ENCODE measurements at places on chromosomes 13 and 19. TPM values are rescaled to one million over a fixed set of nuclear protein-coding genes. Genes with fewer than 3 reads are reported as not detected.

CCDC8 gene
- total RNA-seq, result 16.1 TPM

WTIP gene
- total RNA-seq, result 20.2 TPM

SWSAP1 gene
- total RNA-seq, result 0.68 TPM

GIPC3 gene
- total RNA-seq, result not detected

OR7A5 gene
- not detected for total RNA-seq

SULT2B1 gene
- total RNA-seq, result 7.8 TPM

MARK4 gene
- 6.8 TPM for total RNA-seq

SMIM24 gene
- not detected for total RNA-seq

DHPS gene
- 52.3 TPM for total RNA-seq

CYP2F1 gene
- total RNA-seq, result not detected

LGI4 gene
- total RNA-seq, result not detected

RASL11A gene
- total RNA-seq, result 2.1 TPM

PNMA8B gene
- under 0.01 TPM for total RNA-seq

TEX101 gene
- not detected for total RNA-seq

ACP5 gene
- 8.9 TPM for total RNA-seq

RRAS gene
- total RNA-seq, result 32.1 TPM

LIM2 gene
- total RNA-seq, result not detected

MISP3 gene
- total RNA-seq, result 0.34 TPM

SIAH3 gene
- not detected for total RNA-seq

PLK5 gene
- total RNA-seq, result not detected

CYP2A6 gene
- not detected for total RNA-seq

AXL gene
- 40.2 TPM for total RNA-seq

DAND5 gene
- not detected for total RNA-seq

TBC1D17 gene
- total RNA-seq, result 8.8 TPM

SEMA6B gene
- under 0.01 TPM for total RNA-seq

APC2 gene
- total RNA-seq, result 0.14 TPM

FAM83E gene
- 17.0 TPM for total RNA-seq

CABP5 gene
- total RNA-seq, result not detected

ELSPBP1 gene
- total RNA-seq, result not detected

SIGLEC5 gene
- total RNA-seq, result not detected

PDCD2L gene
- total RNA-seq, result 28.4 TPM

NXNL1 gene
- total RNA-seq, result not detected

ZIC5 gene
- total RNA-seq, result not detected

SIRT2 gene
- total RNA-seq, result 52.8 TPM

GNG7 gene
- under 0.01 TPM for total RNA-seq

ZNF256 gene
- total RNA-seq, result 13.0 TPM

ONECUT3 gene
- total RNA-seq, result under 0.01 TPM

N4BP2L2 gene
- 76.9 TPM for total RNA-seq

ZNF17 gene
- 9.6 TPM for total RNA-seq

CGB2 gene
- total RNA-seq, result not detected

FREM2 gene
- 0.07 TPM for total RNA-seq

ACP7 gene
- total RNA-seq, result 1.1 TPM

KIR3DL1 gene
- not detected for total RNA-seq

EDNRB gene
- total RNA-seq, result not detected

MED26 gene
- total RNA-seq, result 9.2 TPM

CD33 gene
- total RNA-seq, result not detected

FAM124A gene
- not detected for total RNA-seq

KLK11 gene
- 29.0 TPM for total RNA-seq

CCDC106 gene
- total RNA-seq, result 6.5 TPM

TEX30 gene
- 20.2 TPM for total RNA-seq

ZNF793 gene
- 7.0 TPM for total RNA-seq

ATP8A2 gene
- under 0.01 TPM for total RNA-seq

PLIN4 gene
- 2.4 TPM for total RNA-seq

ZNF229 gene
- 15.4 TPM for total RNA-seq

USHBP1 gene
- not detected for total RNA-seq

All from nasal cavity respiratory epithelium epithelial cell of viscerocranial mucosa (primary cell).